ENCODE measurements at places on chromosomes 2 and 18.

DNA sequence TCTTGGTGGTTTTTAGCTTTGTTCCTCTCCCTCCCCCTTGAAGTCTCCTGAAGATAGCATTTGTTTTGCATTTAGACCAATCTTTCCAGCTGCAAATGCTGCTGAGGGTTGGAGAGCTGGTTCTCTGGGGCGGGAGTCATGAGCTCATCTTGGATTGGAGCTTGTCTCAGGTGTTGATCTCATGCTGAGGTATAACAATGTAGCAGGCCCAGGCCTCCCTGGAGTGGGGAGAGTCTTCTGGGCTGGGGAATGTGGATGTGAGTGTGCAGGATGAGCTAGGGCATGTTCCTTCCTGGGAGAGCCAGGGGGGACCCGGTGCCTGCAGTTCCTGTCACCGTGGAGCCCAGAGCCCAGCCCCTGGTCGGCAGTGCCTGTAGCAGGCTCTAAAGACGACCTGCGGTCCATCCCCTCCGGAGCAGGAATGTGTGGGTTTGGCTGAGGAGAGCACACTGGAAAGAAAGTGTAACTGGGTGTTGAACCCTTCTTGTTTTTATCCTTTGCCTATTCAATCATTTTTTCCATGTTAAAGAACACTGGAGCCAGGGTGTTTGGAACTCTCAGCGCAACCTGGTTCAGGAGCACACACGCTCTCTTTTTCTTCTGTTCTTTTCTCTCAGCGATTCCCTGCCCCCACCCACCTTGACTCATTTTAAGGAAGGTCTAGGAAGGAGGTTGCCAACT is 2.7 kb downstream of the ZNF532 start:
- no peak for DNase-seq

GRCh38 chr2:113192459-113193100 is 18.8 kb downstream of the PSD4 start:
- no peak for DNase-seq

- DNase-seq = no peak
Observed at GRCh38 chr18:62387257-62387656, 62.1 kb downstream of the TNFRSF11A start.

DNA sequence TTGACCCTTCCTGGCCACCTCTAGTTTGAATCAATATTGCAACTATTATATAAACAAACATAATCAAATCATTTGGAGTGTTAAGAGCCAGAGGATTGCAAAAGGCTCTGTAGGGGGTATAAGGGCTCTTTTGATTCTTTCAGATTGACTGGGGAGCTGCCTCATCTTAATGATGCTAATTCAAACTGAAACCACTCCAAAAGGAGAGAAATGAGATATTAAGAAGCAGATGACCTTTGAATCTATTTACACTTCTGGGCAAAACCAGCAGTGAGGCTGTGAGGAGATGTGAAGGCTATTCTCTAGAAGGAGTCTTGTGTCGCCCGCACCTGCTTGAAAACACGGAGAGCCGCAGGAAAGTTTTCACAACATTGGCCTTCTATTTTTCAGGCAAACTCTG is 311.2 kb upstream of the CRIM1 start:
- no peak for DNase-seq

DNA sequence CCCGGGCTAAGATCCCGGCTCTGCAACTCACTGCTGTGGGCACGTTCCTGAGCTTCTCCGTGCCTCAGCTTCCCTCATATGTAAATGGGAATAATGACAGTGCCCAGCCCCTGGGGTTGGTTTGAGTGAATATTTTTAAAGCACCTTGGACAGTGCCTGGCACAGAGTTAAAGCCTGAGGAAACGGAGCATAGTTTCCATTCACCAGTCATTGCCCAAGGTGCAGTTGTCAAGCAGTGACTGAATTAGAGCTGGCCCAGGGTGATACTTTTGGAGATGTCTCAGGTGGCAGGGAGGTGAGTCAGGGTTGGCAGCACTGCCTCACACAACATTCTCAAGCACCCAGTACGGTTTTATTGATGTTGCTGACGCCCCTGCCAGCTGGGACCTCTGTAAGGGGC is 12.2 kb downstream of the TMEM177 start:
- DNase-seq = no peak

GRCh38 chr2:175449616-175450015 is 268.1 kb upstream of the ATP5MC3 start:
- no peak for DNase-seq

DNA sequence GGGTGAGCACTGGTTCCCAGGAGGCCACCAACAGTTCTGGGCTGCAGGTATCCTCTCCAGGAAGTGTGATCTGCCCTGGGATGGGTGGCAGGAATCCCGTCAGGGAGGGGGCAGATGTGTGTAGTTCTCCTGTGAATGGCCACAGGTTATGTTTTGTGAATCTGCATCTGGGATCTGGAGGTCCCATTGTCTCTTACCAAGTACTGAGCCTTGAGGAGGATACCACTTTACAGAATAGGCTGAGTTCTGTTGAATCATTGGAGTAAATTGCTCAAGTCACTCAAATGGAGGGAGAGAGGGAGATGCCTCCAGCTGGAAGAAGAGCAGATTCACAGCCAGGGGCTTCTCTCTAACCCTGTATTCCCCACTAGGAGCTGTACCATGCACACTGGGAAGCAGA is 168.2 kb downstream of the ANKRD30B start:
- DNase-seq = no peak

Measured in GM10248 (cell line).